ENCODE measurements at places on chromosomes 6 and 20. TPM values are rescaled to one million over a fixed set of nuclear protein-coding genes. Genes with fewer than 3 reads are reported as not detected.

GRCh38 chr20:45157962-45158361, 16.7 kb upstream of the PI3 start:
- no peak for DNase-seq

DNA sequence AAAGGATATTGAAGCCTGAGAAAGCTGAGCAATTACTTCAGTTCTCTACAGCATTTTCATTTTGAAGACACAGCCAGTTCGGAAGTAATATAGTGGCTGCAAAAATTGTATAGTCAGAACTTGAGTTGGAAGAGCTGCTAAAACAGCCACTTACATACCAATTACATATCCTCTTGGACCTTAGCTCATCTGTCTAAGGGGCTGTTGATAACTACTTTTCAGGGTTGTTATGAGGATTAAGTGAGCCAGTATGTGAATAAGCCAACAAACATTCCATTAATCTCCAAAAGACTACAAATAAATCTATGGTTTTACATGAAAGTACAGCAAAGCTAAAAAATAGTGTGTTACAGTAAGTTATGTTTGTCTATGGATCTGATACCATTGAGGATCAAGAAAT, 59.7 kb downstream of the TMEM200A start:
- DNase-seq: no peak

- no peak for DNase-seq
These were observed 1.4 kb downstream of the FBXL4 start for GRCh38 chr6:98946266-98946878.

- DNase-seq: no peak
These were observed 78.4 kb downstream of the GMPR start for GRCh38 chr6:16316741-16317251.

GRCh38 chr6:80003826-80004172, 650 bp upstream of the TTK start:
- DNase-seq: no peak

GRCh38 chr20:37627767-37628130, 66.1 kb upstream of the CTNNBL1 start:
- no peak for DNase-seq

GRCh38 chr6:165986914-165987482, 180.7 kb downstream of the TBXT start:
- DNase-seq: no peak

Gene SLC17A2
- total RNA-seq: 0.25 TPM

Gene MARCKS
- total RNA-seq: 0.05 TPM

Gene ASIP
- not detected for total RNA-seq

Gene CASS4
- 6.5 TPM for total RNA-seq

Gene BFSP1
- total RNA-seq: not detected

Gene ID1
- total RNA-seq: 1.4 TPM

Gene SCAND1
- total RNA-seq: 25.8 TPM

Gene GGTLC1
- not detected for total RNA-seq
